Tongue (tissue), 3 donors: ENCODE measurements at places on chromosomes 2 and 18. TPM values are rescaled to one million over a fixed set of nuclear protein-coding genes. Genes with fewer than 3 reads are reported as not detected.

GRCh38 chr18:59923539-59924196, 23.9 kb downstream of the PMAIP1 start:
- no peak for DNase-seq

DNA sequence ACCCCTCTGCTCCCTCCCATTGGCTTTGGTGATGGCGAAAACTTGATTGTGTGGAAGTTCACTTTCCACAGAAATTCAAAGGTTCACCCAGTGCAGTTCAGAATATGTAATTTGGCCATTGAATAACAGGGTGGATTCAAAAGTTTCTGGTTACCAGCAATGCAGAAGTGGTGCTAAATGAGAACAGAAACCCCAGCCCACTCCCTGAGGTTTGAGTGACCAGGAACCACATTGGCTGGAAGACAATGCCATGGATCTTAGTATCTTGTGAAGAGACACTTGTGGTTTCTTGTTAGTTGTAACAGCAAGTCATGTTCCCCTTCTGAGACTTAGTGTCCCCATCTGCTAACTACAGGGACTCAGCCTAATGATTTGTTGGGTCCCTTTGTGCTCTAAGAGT, 49.8 kb downstream of the QPCT start:
- no peak for DNase-seq

DNA sequence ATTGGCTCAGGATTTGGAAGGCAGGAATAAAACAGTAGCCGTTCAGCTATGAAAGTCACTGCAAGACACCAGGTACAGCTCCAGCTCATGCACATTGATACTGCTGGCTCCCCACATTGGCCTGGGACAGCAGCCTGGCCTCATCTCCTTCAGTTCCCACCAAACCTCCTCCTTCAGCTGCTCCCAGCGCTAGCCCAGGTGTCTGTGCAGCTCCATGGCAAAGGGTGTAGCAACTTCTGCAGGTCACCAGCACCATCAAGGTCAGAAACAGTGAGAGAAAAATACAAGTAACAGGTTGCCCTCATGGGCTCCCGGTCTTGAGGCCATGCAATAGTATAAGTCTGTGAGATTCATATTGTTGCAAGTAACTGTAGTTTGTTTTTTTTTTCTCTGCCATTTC, 216.7 kb upstream of the CTAGE1 start:
- no peak for DNase-seq

- no peak for DNase-seq
These were observed 118.3 kb upstream of the DOK6 start for GRCh38 chr18:69282371-69282770.

DNA sequence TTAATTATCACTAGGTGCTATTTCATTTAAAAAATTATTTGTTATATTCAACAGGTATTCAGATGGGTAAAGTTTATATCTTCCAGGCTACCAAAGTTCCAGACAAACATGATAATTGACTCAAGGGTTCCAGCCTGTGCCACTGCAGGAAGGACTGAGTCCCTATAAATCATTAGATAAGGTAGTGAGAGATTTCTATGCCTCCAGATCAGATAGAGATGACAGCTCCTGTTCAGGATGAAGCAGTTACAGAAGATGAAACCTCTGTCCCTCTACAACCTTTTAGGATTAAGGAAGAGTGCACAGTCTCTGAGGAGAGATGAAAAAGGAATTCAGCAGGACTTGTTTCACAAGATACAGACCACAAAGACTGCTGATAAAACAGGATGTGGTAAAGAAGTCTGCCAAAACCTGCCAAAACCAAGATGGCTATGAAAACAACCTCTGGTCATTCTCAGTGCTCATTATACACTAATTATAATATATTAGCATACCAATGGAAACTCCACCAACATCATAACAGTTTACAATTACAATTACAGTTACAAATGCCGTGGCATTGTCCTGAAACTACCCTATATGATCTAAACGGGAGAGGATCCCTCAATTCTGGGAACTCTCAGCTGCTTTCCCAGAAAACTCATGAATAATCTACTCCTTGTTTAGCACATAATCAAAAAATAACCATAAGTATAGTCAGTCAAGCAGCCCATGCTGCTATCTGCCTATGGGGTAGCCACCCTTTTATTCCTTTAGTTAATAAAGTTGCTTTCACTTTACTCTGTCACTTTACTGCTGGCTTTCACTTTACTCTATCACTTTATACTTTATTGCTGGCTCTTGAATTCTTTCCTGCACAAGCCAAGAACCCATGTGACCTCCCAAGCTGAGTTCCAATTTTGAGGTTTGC, 288.5 kb downstream of the PDE11A start:
- DNase-seq, result no peak

The POTEJ gene
- not detected for total RNA-seq

The GBX2 gene
- total RNA-seq, result not detected

The MTIF2 gene
- total RNA-seq, result 33.6 TPM
